ENCODE measurements at places on chromosomes 13 and 19.
A peak's percentile ranks its signal among the peaks of the same experiment; 100 is the strongest.

DNA sequence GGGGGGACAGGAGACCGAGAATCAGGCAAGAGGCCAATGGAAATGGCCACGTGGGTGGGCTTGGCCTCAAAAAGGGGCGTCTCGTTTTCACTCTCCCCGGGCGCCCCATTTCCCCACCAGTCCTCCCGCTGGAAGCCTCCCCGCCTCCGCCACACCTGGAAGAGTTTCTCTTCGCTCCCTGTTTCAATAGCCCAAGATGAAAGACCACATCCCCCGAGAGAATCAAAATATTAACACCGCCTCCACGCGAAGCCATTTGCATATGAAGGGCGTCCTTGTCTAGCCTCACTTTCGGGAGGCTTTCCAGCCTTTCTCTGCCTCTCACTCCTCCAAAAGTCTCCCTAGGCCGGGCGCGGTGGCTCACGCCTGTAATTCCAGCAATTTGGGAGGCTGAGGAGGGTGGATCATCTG, 691 bp upstream of the OLFM2 start:
- no peak for DNase-seq

DNA sequence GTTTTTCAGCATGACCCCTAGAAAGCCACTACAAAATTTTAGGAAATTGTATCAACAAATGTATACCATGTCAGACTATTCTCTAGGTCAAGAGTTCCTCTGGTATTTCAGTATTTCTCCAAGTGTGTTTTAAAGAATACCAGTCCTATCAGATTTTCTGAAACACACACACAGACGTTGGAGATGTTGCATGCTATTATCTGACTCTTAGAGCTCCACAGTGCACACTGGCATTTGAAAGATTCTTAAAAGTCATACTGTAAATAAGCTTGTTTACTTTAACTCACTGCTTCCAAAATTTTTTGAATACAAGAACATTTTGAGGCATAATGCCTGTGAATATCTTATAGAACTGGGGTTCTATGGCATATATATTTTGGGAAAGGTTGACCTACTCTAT, 33.8 kb upstream of the VWA8 start:
- no peak for DNase-seq

DNA sequence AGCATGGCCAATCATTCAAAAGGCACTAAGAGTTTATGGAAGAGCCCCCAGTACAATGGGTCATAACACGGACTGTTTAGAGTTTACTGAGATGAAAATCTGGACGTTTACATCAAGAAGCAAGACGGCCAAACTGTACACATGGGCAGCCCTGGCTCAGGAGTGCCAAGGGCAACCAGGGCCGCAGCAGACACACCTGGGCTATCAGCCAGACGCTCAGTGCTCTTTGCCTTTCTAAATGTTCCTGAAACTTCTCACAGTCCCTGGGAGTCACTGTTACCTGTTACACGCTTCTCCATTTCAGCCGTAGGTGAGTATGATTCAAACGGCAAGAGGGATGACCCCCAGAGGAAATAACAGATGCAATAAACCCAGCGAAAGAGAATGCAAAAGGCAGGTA, 64.5 kb downstream of the ABCC4 start:
- DNase-seq: no peak

GRCh38 chr19:47729799-47730520, 15.4 kb upstream of the NOP53 start:
- no peak for DNase-seq

GRCh38 chr19:7505682-7506384, 10.1 kb upstream of the ZNF358 start:
- DNase-seq: no peak

DNA sequence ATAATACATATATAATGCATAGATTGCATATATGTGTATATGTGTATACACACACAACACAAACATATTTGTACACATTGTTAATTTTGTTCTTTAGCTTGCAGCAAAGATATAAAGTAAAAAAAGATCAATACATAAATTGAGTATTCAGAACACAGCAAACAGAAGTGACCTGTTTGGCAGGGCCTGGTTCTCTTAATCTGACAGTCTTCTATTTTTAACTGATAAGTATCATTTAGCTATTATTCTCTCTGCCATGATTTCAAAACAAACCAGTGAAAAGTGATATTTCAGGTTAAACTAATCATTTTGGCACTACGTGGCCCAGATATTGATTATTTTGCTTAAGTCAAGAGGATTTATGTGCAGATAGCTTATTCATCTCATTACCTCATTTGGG, 309.4 kb downstream of the OXGR1 start:
- DNase-seq: no peak

GRCh38 chr19:51462276-51462675, 4.0 kb upstream of the SIGLEC8 start:
- DNase-seq: no peak

DNA sequence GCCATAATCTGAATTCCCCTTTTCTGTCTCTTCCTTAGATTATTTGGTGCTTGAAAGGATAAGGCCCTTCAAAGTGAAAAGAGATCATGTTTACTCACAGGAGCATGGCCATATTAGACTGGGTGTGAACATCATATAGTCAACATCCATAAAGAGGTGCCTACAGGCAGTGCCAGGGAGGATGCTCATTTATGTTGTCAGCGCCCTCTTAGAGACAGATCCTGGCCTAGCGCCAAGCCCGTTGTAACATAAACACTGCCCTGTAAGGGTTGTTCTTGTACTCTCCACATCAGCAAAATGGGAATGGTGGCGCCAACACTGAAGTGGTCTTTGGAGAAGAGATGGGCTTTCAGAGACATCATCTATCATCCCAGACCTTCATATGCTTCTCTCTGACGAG, 16.1 kb downstream of the PCDH8 start:
- peak; percentile 94 for DNase-seq

DNA sequence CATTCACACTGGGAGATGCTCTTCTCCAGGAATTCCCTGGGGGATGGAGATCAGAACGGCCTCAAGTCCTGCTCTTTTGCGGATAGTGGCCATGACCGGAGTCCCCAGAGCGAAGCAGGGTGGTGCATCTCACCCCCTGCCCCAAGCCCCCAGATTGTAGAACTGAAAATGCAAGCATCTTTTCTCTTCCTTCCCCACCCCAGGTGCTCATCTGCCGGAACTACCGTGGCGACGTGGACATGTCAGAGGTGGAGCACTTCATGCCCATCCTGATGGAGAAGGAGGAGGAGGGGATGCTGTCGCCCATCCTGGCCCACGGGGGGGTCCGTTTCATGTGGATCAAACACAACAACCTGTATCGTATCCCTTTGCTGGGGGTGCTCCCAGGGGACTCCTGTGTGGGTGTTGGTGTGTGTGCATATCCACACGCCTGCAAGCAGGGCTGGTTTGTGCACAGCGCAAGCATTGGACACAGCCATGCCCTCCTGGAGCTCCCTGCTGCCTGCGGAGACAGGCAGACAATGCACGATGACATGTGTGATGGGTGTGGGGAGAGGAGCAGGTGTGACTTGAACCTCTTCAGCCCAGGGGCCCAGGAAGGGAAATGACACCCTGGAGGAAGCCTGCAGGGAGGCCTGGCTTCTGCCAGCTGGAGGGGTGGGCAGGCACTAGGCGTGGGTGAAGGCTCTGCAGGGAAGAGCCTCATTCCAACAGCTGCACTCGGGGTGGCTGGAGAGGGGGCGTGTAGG, 5.7 kb downstream of the AP1M1 start:
- no peak for DNase-seq

GRCh38 chr13:29948244-29948643, 97.8 kb upstream of the UBL3 start:
- no peak for DNase-seq

- DNase-seq: no peak
Observed at GRCh38 chr19:20318616-20319015, 151.6 kb downstream of the ZNF486 start.

- no peak for DNase-seq
Observed at GRCh38 chr13:39692660-39693438, 37.4 kb downstream of the COG6 start.

All from NCI-H748 treated with DMSO at 0.1 percent for 48 hours (cell line).